Immature natural killer cell (primary cell): ENCODE measurements at places on chromosomes 11 and 22.

- no peak for DNase-seq
These were observed 34.4 kb downstream of the TP53I11 start for GRCh38 chr11:44916331-44916730.

- DNase-seq: no peak
These were observed 8.9 kb downstream of the SUSD2 start for GRCh38 chr22:24190159-24190540.

GRCh38 chr11:90288212-90288821, 65.5 kb upstream of the CHORDC1 start:
- DNase-seq: no peak

DNA sequence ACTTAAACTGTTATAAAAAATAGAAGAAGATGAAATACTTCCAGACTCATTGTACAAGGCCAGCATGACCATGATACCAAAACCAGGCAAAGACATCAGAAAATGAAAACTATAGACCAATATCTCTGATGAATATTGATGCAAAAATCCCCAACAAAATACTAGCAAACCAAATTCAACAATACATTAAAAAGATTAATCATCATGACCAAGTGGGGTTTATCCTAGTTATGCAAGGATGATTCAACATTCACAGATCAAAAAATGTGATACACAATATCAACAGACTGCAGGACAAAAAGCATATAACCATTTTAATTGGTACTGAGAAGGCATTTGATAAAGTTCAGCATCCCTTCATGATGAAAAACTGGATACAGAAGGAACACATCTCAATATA, 824.5 kb upstream of the RAG2 start:
- DNase-seq: no peak

GRCh38 chr11:92251980-92252379, 27.4 kb downstream of the FAT3 start:
- no peak for DNase-seq

GRCh38 chr11:71490044-71490730, 36.9 kb upstream of the KRTAP5-7 start:
- DNase-seq: no peak

GRCh38 chr11:59283825-59284772, 71.4 kb upstream of the MPEG1 start:
- DNase-seq: peak; percentile 41

DNA sequence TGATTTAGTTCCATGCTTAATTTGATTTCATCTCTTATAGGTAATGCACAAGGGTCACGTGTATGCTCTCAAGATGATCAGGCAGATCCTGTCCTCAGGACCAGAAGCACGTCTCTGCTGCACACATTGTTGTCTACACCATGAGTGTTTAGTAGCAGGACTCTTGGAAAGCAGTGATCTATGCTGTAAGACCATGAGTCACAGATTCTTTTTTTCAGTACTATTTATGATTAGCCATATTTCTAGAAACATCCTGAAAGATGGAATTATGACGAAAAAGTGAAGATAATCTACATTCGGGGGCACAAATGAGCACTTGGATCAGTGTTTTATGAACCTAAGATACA, 29.6 kb downstream of the ZBED4 start:
- no peak for DNase-seq

DNA sequence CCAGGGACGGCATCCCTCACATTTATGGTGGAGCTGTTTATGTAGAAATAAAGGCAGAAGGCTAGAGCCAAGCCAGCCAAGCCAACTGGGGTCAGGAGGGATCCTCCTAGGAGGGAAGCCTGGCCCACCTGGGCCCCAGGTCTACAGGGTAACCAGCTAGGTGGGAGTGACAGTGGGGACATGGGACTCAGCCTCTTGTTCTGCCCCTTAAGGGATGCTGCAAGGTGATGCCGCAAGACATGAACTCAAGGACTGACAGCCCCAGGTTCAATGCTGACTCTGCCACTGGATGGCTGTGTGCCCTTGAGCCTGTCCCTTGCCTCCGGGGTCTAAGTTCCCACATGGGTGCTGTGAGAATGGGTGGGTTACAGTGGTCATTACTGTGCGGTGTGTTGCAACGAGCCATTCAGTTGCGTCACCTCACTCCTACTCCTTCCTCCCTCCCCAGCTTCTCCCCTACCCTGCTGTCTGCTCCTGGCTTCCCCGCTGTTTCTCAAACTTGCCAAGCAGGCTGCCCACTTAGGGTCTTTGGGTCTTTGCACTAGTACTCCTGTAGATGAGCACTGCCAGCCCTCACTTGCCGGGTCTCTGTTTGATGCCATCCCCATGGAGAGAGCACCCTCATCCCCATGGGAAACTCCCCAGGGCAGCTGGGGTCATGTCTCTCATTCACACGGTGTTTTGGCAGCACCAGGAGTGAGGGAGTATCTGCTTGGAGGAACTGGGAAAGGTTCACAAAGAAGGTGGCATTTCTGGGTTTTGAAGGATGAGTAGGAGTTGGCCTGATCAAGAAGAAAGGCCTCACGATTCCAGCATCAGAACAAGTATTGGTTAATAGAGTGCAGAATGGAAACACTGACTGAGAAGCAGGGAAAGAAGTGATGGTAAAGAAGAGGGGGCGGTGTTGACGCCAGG, 43.0 kb upstream of the RTL6 start:
- DNase-seq: no peak

DNA sequence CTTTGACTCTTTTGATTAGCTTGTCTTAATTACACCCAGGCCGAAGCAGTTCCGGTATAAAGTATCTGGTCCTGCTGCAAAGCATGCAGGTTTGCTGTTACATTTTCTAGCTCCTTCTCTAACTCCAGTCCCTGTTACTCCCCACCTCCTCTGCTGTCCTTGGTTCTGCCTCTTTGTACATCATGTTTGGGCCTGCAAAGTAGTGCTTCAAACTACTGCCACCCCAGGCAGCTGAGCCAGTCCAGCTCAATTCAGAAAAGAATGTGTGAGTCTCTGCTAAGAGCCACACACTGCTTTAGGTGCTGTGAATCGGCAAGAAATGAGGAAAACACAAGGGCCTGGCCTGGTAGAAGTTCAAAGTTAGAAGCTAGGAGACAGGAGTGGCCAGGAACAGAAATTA, 136.0 kb downstream of the SERGEF start:
- DNase-seq: no peak

DNA sequence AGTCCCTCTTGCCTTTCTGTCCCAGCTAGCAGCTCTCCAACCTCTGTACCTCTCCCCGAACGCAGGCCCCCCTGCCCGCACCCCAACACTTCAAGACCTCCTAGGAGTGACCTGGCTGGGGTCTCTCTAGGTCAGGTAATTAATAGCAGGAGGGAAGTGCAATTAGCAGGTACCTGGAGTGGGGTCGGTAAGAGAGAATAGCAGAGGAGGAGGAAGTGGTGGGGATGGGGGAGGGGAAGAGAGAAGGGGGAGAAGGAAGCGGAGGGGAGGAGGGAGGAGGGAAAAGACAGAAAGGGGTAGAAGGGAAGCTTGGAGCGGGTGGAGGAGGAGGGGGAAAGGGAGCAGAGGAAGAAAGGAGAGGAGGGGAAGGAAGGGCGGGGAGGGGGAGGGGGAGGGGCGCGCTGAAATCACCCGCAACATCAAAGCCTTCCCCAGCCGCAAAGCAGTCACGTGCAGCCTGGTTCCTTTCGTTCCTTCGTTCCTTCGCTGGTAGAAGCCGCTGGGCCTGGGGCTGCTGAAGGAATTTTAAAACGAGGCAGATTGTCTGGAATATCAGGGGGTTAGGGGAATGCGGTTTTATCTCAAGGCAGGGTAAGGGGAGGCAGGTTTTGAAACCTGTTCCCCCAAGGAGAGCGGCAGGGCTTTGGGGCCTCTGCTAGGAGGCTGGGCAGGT, 29.3 kb upstream of the TCF20 start:
- DNase-seq: no peak

DNA sequence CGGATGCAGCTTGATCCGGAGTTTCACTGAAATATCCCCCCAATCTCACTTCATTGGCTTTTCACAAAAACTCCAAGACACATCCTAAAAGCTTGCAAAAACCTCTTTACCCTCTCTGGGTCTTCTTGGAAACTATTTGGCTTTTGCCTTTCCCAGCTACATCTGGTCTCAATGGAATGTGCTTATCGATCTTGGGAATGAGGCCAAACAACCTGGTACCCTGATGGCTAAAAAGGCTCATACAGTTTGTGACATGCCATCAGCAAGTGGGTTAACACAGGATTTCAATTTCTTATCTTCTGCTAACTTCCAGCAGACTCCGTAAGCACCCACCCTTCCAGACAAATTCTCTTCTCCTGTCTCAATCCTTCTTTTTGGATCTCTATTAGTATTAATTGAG, 45.9 kb upstream of the TEAD1 start:
- no peak for DNase-seq

DNA sequence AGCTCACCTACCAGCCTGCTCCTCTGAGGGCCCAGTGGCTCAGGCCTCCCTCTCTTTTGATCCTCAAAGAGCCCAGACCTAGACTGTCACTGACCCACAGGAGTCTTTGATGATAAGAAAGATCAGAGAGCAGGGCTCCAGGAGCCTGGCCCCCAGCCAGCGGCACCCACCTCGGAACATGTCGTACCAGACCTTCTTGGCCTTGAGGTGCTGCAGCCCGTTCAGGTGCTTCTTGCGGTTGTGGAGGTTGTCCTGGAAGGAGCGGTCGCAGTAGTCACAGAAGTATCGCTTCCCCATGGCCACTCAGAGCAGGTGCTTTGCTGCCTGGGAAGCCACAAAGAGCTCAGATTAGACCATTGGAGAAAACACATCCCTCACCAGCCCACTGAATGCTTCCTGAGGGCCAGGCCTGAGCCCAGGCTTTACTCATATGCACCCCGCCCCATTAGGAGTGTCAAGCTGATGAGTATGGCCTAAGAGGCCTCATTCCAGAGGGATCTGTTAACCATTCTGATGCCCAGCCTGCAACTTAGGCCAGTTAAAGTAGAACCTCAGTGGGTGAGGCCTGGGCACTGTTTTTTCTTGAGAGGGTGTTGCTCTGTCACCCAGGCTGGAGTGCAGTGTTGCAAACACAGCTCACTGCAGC, 18.4 kb downstream of the ZMAT5 start:
- DNase-seq: no peak

DNA sequence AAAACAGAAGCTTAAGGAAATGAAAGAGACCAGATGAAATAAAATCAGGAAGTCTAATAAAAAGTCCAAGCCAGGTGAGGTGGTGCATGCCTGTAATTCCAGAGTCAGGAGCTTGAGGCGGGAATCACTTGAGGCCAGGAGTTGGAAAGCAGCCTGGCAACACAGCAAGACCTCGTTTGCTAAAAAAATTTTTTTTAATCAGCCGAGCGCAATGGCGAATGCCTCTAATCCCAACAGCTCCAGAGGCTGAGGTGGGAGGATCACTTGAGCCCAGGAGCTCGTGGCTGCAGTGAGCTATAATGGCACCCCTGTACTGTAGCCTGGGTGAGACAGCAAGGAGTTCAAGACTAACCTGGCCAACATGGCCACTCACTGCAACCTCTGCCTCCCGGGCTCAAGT, 8.0 kb downstream of the RAB6A start:
- no peak for DNase-seq

DNA sequence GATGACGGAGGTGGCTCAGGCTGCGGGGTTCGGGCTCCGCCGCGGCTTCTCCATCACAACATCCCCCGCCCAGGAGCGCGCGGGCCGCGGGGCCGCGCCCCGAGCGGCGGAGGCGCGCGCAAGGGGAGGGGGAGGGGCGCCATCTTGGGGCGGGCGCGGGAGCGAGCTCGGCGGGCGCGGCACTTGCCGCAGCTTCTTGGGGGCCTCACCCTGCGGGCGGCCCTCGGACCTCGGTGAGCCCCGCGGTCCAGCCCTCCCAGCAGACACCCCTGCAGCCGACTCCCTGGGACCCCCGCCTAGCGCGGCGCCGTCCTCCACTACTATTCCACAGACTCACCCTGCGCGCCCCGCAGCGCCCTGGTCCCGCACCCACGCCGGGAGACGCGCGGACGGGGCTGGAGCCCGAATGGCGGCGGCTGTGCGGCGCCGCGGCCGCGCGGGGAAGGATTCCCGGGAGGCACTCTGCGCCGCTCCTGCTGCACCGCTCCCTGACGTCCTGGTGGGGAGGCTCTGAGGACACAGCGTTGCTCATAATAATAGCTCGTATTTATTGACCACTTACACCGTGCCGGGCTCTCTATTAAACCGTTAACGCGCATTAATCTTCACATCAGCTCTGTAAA, at the start of gene APBB1:
TSS of gene APBB1 (minus strand) at position 86 of the 623 bp plus-strand sequence. CDS start 7,747 bp downstream, outside the sequence.
- peak; percentile 78 for DNase-seq

GRCh38 chr11:9697766-9698165, 33.9 kb downstream of the SWAP70 start:
- no peak for DNase-seq

DNA sequence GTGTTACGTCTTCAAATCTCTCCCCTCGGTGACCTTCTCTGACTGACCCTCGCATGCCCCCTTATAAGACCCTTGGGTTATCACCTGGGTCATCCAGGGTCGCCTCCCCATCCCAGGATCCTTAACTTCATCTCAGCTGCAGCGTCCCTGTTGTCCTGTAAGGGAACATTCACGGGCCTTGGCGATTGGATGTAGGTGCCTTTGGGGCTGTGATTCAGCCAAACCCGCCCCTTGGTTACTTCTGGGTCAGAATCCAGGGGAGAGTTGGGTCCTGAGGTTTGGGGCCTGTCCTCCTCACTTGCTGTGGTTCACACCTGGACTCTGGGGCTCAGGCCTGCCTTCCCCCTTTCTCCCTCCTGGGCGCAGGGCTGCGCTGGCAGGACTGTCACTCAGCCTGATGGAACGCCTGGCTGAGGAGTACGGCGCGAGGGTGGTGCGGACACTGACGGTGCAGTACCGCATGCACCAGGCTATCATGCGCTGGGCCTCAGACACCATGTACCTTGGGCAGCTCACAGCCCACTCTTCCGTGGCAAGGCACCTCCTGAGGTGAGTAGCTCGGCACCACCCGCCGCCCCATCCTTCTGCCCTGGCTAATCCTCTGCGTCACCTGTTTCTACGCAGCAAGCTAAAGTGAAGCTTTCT, 29.4 kb downstream of the IGHMBP2 start:
- DNase-seq: no peak

- no peak for DNase-seq
These were observed 45.5 kb downstream of the CELSR1 start for GRCh38 chr22:46491946-46492345.

DNA sequence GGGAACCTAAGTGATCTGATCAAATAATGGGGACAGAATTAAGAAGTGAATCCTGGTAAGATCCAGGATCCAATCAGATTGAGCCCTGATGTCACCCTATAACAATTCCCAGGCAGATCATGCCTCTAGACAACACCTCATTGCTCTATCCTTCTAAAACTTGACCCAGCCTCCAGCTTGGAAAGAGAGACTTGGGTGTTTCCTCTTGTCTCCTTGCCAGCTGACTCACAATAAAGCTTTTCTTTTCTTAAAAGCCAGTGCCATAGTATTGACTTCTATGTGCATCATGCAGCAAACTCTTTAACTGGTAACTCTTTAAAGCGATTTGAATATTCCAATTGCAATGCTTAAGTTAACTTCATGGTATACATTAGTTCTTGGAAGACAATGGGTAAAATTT, 109.6 kb upstream of the CHORDC1 start:
- no peak for DNase-seq

- no peak for DNase-seq
These were observed 1.2 kb downstream of the SVIP start for GRCh38 chr11:22828373-22828772.

DNA sequence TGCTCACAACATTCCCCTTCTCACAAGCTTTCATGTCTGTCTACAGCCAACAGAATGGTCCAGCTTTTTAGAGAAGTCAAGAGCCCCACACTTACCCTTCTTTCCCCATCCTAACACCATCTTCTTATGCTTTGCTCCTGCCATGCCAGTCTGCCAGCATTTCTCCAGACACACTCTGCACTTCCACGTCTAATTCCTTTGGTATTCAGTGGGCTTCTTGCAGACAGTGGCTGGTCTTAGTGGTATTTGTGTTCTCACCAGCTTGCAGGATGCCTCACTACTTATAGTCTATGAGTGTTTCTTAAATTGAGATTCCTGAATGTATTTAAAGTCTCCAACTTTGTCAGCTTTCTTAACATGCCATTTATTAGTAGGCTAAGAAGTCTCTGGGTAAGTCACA, 154.4 kb downstream of the BBOX1 start:
- DNase-seq: no peak
